ENCODE measurements at places on chromosomes 5 and 9.

DNA sequence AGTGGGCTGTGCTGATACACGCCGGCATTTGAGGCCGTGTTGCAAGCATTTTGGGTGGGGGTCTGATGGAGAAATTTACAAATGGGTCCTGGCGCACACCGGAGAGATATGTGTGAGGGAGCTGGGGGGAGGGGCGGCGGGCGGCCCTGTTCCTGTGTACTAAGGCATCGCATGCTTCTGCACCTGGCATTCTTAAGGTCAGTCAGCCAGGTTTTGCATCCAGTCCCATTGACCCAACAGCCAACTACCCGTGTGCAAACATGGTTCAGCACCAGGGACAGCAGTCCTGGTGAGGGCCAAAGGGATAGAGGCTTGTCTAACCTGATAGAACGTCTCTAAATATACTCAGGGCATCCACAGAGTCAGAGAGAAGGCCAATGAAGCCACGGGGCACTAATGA, 839 bp downstream of the GABRG2 start:
- peak; percentile 96 for DNase-seq

DNA sequence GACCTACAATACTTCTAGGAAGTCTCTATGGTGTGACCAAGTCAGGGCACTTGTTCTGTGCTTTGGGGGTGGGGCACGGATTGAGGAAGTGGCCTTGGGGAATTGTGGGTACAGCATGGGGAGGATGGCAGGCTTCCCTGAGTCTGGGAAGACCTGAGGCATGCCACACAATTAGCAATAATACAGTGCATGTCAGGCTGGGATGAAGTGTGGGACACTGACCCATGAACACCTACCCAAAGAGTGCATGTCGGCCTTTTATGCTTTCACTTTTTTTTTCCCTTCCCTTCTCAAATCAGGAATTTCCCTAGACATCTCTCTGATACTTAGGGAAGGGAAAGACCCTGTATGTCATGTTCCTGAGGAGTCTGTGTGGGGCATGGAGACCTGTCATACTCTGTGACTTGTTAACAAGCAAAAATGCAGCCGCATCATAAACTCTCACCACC, 146.4 kb downstream of the PALM2AKAP2 start:
- DNase-seq: no peak

GRCh38 chr5:72177538-72177937, 70.3 kb downstream of the MAP1B start:
- no peak for DNase-seq

GRCh38 chr5:40025586-40025985, 600.8 kb upstream of the DAB2 start:
- DNase-seq: no peak

DNA sequence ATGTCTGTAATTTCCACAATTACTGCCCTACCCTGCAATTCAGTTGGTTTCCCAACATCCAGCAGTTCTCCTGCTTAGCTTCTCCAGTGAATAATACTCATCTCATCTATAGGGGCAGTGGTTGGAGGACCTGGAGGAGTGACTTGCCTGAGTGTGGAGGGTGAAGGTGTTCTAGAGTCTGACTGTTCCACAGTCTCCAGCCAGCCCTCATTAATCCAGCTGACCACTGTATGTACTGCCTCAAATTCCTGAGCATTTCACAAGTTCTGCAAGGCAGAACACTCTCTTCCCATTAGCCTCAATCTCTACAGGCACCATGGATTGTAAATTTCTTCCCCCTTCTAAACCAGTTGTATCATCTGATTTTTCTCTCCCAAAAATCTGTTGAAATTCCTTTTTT, 147.4 kb upstream of the NFIL3 start:
- DNase-seq: no peak

- DNase-seq: peak; percentile 58
Measured at GRCh38 chr9:70553707-70554673, 139.5 kb upstream of the KLF9 start.

GRCh38 chr9:18499980-18500379, 26.0 kb downstream of the ADAMTSL1 start:
- no peak for DNase-seq

DNA sequence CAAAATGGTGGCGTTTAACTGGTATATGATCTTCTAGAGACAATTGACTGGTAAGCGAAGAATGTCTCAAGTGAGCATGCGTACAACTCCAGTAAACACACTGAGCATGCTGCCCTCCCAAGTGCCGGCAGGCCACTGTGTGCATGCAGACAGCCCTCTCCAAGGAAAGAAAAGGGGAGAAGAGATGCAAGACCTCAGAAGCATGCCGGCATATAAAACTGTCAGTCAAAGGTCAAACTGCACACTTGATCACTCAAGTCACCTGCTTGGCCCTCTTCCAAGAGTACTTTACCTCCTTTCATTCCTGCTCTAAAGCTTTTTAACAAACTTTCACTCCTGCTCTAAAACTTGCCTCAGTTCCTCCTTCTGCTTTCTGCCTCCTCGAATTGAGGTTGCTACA, 910.2 kb downstream of the TAF11L14 start:
- no peak for DNase-seq

Data from islet precursor cell (in vitro differentiated cells).